LoVo (cell line): ENCODE measurements at places on chromosomes 4 and X.

GRCh38 chr4:38194047-38194602, 233.9 kb downstream of the PTTG2 start:
- no peak for DNase-seq

- no peak for DNase-seq
These were observed 3.0 kb downstream of the FNIP2 start for GRCh38 chr4:158771776-158772175.

GRCh38 chr4:148445071-148445859, 3.1 kb upstream of the NR3C2 start:
- DNase-seq = peak; percentile 61

DNA sequence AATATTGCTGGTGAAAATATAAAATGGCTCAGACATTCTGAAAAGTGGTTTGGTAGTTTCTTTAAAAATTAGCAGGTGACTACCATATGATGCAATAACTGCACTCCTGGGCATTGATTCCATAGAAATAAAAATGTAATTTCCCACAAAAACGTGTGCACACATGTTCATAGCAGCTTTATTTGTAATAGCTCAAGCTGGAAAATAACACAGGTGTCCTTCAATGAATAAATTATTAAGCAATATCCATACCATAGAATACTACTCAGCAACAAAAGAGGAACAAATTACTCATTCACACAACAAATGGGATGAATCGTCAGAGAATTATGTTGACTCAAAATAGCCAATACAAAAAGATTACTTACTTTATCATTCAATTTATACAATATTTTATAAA, 893.7 kb upstream of the SLIT2 start:
- DNase-seq = no peak

DNA sequence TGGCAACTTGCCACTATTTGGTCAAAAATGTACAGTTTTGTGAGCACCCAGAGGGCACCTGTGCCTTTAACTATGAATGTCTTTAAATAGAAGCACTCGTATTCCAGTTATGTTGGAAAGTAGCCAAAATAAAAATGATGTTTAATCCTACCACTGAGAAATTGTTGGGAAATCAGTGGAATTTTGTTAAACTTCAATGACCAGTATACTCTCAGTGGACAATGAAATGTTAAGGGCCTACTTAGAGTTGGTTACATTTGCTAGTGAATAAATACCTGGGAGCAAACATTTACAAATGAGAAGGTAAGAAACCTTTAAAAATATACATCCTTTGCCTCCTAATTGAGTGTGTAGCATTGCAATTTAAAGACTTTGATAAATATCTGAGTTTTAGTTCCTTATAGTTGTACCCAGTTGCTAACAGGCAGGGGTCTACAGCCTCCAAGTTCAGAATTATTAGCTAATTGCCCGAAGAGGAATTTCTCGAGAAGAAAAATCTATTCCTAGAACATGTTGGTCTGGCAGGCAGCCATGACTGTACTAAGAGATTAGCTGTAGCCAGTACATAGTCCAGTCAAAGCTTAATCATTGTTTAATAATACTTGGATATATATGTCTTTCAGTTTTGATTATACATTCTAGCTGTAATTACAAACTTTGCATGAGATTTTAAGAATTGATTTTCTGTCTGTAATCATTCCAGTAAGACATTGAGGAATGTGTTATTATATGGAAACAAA, 93.2 kb downstream of the IL1RAPL2 start:
- no peak for DNase-seq

GRCh38 chrX:25198891-25199290, 183.1 kb upstream of the ARX start:
- no peak for DNase-seq

DNA sequence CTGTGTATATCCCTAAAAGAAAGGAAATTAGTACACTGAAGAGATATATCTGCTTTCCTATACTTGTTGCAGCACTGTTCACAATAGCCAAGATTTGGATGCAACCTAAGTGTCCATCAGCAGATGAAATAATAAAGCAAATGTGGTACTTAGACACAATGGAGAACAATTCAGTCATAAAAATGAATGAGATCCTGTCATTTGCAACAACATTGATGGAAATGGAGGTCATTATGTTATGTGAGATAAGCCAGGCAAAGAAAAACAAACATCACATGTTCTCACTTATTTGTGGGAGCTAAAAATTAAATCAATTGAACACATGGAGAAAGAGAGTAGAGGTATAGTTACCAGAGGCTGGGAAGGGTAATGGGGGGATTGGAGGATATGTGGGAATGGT, 611.9 kb downstream of the STPG2 start:
- no peak for DNase-seq

DNA sequence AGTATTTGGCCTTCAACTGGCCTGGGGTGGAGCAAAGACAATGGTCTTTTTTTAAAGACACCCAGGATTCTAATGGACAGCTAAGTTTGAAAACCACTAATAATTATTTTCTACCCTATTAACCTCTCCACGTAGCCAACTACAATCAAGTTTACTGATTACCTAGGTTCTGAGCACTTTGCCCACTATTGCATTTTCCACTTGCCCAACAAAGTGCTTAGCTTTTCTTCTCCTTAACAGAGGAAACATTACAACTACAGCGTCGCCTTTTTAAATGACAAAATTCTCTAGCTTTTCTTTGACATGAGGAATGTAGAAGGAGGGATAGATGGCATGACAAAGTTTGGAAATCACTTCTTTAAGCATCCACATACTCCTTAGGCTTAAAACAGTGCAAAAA, 2.0 kb downstream of the CHIC2 start:
- no peak for DNase-seq

- DNase-seq = no peak
These were observed 378.1 kb downstream of the PDGFC start for GRCh38 chr4:156593464-156593863.

GRCh38 chr4:184447664-184448063, 26.7 kb downstream of the IRF2 start:
- no peak for DNase-seq

- peak; percentile 65 for DNase-seq
These were observed 36.0 kb downstream of the CXCL8 start for GRCh38 chr4:73776321-73776729.
